Ovary (tissue), 10 donors: ENCODE measurements at places on chromosomes 7 and 10. TPM values are rescaled to one million over a fixed set of nuclear protein-coding genes. Genes with fewer than 3 reads are reported as not detected.

- no peak for DNase-seq
- H3K36me3 ChIP-seq, result no peaks in the 10 kb centered on the region
- no peaks in the 10 kb centered on the region for H3K4me1 ChIP-seq
- no peak overlapping the region for H3K4me3 ChIP-seq
- no peak overlapping the region for H3K27ac ChIP-seq
- no peaks in the 10 kb centered on the region for H3K27me3 ChIP-seq
Observed at GRCh38 chr7:77783545-77783944, 14.7 kb downstream of the TMEM60 start.

DNA sequence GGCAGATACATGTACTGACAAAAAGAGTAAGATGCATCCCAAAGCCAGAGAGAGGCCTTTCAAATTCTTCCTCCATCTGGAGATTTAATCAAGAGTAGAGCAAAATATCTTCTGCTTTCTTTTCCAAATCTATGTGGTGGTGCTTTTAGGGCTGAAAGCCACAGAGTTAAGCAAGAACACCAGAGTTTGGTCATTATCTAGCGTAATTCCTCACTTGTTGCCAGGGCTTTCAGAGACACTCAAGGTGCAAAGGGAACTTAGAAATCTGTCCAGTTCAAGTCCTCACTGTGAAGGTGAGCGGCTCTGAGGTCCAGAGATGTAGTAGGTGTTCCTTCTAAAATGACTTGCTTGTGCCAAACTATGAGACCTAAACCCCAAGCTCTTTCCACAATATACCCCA, 10.9 kb upstream of the NFE2L3 start:
- H3K27ac ChIP-seq, result no peak overlapping the region
- peaks cover 2% of the 10 kb centered on the region for H3K4me1 ChIP-seq
- no peaks in the 10 kb centered on the region for H3K27me3 ChIP-seq

DNA sequence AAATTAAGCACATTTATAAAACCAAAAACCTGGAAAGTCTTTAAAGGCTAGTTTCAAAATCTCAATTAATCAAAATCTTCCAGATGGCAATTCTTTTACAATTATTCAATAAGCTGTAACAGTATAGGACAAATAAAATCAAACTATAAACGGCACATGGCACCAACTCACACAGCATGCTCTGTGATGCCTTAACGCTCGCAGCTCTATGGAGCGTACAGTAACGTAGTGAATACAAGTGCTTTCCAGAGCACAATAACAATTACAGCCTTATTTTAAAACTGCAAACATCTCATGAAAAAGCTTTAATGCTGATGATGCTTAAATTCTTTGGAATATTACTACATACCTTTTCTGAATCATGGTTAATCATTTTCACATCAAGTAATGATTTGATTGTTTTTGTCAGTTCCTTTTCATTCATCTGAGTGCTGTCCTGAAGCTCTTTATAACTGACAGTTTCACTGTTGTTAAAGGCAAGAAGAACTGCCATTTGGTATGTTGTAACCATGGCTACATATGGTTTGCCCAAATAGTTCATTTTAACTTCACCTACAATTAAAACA, 74.2 kb downstream of the CUL2 start:
- H3K4me1 ChIP-seq, result no peaks in the 10 kb centered on the region
- no peak overlapping the region for H3K27ac ChIP-seq

The MYO3A gene
- 5.4 TPM for total RNA-seq

The NRBF2 gene
- 15.3 TPM for total RNA-seq

The MBL2 gene
- not detected for total RNA-seq
